Adipocyte (in vitro differentiated cells): ENCODE measurements at places on chromosomes 2 and 18.

DNA sequence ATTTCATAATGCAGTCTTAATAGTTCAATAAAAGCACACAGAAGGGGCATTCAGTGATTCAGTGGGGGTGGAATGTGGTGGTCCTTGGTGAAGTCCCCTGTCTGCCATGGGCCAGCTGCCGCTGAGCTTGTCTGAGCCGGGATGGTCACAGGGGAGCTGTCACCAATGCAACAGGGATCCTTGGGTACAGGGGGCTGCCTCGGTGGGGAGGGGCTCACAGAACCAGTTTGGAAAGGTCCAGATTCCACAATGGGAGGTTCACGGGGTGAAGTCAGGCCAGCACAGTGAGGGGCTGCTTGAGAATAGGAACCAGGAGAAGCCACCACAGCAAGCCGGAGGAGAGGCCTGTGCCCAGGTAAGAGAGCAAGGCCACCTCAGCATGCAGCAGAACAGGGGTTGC, 75.4 kb downstream of the GYPC start:
- DNase-seq = no peak

- DNase-seq = no peak
These were observed 39.7 kb downstream of the COLEC12 start for GRCh38 chr18:460791-461190.

DNA sequence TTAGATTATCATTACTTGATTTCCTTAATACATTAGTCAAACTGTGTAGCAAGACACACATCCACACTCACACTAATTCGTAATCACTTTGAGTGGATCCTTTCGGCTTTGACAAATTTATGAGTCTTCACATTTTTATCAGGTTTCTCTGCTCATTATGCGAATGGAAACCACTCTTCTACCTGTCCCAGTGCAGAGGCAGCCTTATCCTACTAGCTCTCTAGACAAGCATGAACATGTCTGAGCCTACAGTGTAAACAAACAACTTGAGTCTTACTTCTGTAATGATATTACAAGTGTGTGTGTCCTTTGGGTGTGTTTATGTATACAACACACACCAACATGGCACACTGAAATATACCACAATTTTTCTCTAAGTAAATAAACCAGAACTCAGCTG, 361.9 kb upstream of the CHST9 start:
- DNase-seq = no peak

- no peak for DNase-seq
These were observed 718.7 kb upstream of the GCFC2 start for GRCh38 chr2:76429374-76429773.

DNA sequence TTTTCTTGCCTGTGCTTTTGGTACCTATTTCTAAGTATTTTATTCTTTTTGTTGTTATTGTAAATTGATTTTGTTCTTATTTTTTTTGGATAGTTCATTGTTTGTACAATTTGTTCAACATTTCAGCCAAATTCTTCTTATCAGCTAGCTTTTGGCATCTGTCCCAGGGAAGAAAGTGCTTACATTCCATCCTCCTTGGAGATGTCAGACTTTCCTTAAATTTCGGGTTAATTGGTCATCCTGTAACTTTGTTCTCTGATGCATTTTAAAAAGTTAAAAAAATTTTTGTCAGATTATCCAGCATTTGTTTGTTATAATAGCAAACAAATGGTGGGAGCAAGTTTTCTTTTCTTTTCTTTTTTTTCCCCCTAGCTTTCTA, 60.3 kb downstream of the PTH2R start:
- DNase-seq = no peak

DNA sequence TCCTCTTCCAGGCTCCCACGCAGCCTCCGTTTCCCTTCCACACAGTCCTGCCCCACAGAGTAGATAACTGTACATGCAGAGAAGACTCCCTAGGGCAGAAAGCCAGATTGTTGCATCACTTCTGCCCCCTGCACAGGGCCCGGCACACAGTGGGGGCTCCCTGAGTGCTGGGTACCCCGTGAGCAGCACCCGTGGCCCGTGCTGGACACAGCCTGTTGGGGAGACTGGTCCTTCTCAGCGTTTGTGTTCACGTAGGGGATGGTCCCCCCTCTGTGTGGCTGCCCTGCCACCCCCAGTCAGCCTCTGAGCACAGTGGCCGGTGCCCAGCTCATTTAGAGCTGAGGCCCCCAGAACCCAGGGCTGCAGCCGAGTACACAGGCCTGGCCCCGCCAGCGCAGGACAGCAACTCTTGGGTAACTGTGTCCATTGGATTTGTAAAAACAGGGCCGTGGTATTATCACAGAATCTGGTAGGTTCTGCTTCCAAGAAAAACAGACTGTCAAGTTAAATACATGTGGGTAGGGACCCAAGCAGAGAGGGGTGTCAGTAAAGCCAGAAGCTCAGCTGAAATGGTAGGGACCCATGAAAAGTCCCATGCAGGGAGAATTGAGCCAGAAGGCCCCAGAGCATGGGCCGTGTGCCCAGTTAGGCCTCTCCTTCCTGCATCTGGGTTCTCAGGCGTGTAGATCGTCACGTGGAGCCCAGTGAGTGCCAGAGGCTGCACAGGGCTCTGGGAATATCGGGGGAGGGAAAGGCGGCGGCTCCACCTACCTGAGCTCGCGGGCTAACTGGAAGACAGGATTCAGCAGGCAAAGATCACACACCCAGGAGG, 257.3 kb downstream of the ATAD2B start:
- DNase-seq = peak; percentile 11

DNA sequence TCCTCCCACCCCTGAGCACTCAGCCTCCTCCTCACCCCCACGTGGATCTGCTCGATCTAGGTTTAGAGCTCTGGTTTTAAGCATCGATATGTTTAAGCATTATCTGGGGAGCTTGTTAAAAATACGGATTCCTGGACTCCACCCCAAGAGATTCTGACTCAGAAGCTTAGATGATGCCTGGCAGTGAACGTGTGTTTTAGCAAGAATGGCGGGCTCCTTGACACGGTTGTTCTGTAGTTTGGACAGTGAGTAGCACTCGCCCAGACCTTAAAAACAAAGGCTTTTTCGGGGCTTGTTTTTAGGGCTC, 47.3 kb downstream of the LDLRAD4 start:
- DNase-seq = no peak

- peak; percentile 92 for DNase-seq
These were observed 25.0 kb upstream of the FN1 start for GRCh38 chr2:215460682-215461382.

DNA sequence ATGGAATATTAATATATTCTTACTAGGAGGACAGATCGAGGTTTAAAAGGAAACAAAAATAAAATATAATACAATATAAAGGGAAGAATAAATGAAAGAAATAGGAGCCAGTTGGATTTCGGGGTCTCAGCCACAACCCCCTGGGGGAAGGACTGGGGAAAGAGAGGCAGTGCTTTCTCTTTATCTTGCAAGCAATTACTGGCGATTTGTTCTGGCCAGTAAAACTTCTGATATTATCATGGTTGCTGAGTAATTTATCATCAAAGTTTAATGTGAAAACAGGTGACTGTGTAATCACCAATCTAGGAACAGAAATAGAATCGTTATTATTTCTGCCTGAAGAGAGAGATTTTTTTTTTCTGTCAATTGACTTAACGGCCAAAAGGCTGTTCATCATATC, 917.7 kb upstream of the CELF4 start:
- no peak for DNase-seq

GRCh38 chr2:8594731-8595427, 87.0 kb upstream of the ID2 start:
- DNase-seq = peak; percentile 2

DNA sequence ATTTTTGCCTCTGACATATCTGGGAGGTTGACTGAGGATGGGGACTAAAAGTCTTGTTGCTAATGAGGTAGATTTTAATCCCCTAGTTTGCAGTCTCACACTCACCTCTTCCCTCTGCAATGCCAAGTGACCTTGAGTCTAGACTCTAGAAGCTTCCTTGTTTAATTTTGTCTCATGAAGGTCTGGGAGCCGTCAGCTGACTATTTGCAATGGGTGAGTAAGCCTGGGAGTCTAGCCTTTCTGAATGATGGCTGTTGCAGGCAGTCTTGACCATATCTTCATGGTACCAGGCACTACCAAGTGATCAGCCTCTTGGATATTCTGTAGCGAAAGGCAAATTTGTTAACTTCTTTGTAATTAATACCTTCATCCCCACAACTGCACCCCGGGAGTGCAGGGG, 61.2 kb downstream of the ARHGAP15 start:
- no peak for DNase-seq

DNA sequence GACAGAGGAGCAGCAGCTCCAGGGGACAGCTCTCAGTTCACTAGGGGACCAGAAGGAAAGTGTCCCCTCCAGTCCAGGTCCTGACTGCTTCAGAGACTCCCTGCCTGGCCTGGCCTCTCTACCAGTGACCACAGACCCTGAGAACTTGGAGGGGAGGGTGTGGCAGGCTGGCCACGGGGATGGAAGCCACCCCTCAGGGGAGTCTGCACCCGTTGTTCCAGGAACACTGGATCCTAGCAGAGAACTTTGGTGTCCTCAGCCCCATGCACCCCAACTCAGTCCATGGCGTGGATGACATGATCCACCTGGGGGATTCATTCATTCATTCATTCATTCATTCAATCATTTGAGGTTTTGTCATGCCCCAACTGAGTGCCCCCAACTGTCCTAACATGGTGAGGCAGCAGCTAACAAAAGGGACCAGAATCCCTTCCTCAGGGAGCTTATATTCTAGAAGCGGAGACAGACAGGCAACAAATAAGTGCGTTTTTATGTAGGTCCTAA, 31.9 kb downstream of the MYO7B start:
- no peak for DNase-seq

- DNase-seq = no peak
These were observed 329.7 kb upstream of the CNTNAP5 start for GRCh38 chr2:123695426-123695825.

- DNase-seq = no peak
These were observed 20.6 kb downstream of the SCYGR5 start for GRCh38 chr2:227687189-227687588.

DNA sequence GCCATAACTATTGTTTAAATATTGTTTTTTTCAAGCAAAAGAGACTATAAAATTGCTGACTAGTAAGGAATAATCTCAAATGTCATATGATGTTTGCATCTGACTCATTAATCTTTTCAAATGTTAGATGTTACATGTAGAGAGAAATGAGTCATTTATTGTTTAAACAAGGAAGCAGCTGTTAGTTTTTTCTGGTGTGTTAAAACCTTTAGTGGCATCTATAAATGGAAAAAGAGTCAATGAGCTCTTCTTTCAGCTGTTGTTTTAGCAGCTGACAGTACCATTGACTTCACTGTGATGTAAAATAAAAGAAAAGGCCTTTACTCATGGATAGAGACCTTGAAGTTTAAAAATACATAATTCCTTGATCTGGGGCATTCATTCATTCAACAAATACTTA, 1.8 kb upstream of the KLHL41 start:
- peak; percentile 61 for DNase-seq

DNA sequence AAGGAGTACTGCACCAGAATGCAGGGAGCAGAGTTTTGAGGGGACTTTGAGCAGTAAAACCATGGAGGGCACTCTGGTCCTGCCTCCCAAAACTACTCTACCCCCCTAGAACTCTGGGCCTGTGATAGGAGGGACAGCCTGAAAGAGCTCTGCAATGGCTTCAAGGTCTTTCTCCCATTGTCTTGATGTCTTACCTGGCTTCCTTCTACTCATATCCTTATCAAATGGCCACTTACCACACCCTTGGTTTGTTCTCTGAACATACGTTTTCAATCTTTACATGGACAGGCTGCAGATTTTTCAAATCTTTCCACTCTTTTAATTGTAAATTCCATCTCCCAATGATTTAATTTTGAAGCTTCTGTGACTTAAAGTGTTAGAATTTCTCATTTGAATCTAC, 27.7 kb downstream of the RELCH start:
- DNase-seq = no peak

DNA sequence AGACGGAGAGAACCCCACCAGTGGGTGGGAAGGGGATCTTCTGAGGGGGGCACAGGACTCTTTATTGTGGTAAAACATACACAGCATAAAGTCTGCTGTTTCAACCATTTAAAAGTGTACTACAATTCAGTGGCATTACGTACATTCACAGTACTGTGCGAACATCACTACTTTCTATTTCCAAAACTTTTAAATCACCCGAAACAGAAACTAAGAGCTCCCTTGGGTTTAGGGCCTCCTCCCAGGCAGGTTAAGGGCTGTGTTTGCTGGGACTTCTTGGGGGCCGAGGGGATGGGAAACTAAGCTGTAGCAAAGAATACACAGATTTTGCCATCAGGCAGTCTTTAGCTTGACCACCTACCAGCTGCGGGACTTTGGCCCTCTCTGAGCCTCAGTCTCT, 242.0 kb downstream of the HAUS1 start:
- no peak for DNase-seq

- peak; percentile 45 for DNase-seq
These were observed 582.1 kb upstream of the SETBP1 start for GRCh38 chr18:44098551-44099098.

DNA sequence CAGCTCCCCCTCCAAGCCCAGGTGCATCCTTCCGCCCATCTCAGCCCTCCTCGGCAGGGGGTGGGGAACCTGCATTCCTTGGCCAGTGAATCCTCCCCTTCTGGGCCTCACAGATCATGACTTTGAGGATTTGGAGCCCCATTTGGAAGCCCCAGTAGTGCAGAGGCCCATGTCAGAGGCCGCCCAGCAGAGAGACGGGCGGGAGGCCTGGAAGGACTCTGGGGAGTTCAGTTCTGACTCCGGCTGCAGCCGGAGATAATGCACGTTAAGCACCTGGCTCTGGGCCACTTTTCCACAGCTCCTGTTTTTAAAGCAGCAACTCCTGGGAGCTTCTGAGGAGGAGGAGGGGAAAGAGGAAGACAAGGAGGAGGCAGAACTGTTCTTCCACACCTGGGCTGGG, 14.9 kb downstream of the ATOH8 start:
- peak; percentile 20 for DNase-seq

GRCh38 chr18:49168281-49168985, 217.7 kb upstream of the SMAD7 start:
- no peak for DNase-seq

DNA sequence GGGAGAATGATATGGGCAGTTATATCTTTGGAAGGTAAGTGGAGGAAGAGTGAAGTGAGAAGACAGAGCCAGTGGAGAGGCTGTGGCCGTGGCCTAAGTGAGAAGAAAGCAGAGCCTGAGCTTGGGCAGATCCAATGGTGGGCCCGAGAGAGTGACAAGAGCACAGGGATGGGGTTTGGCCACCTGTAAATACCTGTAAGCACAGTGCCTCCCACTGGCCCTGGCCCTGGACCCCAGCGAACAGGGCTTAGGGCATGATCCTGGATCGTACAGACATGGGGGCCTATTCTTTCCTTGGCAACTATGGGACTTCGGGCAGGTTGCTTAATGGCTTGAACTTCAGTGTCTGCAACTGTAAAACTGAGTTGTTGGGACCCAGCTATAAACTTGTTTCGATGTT, 44.1 kb downstream of the MTCL1 start:
- no peak for DNase-seq

DNA sequence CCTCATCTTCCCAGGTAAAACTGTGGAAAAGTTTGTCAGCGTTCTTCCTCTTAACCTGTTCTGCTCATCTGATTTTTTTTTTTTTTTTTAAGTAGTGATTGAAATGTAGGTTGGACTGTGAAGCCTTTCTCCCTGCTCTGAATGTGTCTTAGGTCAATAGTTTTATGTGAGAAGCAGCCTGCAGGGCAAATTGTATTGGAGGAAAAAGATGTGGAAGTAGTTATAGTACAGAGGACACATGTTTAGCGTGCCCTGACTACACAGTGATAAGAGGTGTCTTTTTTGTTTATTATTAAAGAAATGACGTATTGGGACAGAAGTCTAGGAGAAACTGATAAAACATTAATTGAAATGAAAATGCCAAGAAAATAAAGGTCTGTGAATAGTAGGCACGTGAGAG, 1.5 kb downstream of the MTA3 start:
- peak; percentile 27 for DNase-seq
